Ovary (tissue), 10 donors: ENCODE measurements at places on chromosomes 11 and 22.
A peak's percentile ranks its signal among the peaks of the same experiment; 100 is the strongest.

GRCh38 chr11:94968334-94968958 lies 4.9 kb downstream of the CWC15 start:
- DNase-seq = no peak

- DNase-seq = peak; percentile 54
Observed at GRCh38 chr11:5624489-5625279, at the start of gene TRIM34. Gene TRIM34, plus strand, starts transcription at chr11:5625001. Its CDS starts 7,331 bp downstream, at chr11:5632332.

DNA sequence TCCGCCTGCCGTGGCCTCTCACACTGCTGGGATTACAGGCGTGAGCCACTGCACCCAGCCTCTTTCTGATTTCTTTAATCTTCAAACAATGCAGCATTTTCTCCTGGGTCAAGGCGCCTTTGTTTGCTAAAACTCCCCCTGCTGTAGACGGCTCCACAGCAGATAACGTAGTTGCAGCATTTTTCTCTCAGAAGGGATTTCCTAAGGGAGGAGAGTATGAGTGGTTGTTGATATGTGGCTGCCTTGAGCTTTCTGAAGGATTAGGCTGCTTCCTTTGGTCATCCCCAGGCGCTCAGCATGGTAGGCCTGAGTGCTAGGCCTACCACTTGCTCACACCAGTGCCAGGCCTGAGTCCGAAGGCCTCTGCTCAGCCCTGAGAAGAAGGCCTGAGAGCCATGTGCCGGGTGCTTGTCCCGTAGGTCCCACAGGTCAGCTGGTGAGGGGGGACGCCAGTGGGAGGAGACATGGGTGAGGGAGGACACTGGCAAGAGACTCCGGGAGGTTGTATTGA lies 18.1 kb downstream of the SMARCB1 start:
- DNase-seq = peak; percentile 35

DNA sequence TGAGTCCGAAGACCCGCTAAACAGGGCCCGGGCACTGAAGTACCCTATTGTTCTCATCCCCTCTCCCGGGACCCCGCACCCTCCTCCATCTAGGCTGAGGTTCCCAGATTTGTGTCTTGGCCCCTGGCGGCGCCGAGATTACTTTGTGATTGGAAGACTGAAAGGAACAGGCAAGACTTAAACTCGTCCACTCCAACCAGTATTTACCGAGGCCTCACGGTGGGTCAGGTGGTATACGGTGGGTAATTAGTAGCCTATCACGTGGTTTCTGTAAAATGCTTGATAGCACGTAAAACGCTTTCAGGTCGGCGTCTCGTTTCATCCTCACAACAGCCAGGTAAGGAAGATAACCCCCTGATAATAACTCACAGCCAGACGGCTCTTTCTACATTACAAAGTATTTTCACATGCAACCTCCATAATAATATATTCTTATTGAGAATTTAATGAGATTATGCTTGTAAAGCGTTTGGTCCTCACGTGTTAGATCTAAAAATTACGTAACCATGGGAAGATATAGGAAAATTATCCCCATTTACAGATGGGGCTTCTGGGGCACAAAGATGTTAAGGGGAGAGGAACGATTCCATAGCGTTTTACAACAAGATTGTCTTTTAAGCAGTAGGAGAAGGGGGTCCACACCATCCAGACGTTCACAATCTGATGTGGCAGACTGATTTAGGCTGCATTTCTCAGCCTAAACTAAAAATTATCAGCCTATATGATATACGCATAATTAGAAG lies 642 bp upstream of the PIK3C2A start:
- peak; percentile 66 for DNase-seq

DNA sequence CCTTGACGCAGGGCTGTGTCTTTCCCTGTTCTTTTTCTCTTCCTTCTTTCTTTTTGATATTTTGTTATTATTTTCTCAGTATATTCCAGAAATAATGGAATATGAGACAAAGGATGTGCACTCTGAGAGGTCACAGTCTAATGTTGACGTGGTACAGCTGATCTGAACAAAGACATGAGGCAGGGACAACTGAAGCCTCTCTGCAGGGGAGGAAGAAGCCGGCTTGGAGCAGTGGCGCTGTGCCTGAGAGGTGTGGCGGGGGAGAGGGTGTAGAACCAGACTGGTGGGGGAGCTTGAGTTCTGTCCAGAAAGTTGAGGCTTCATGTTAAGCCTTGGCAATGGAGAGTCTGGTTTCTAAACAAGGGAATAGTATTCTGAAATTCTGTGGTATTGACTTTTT lies 34.7 kb downstream of the ADAMTS15 start:
- DNase-seq = no peak

GRCh38 chr22:25170426-25170980 lies 29.2 kb upstream of the CRYBB3 start:
- no peak for DNase-seq

- DNase-seq = no peak
Observed at GRCh38 chr11:103736315-103737036, 300.0 kb upstream of the DDI1 start.

GRCh38 chr11:19013181-19013857 lies 47.2 kb downstream of the MRGPRX2 start:
- no peak for DNase-seq

DNA sequence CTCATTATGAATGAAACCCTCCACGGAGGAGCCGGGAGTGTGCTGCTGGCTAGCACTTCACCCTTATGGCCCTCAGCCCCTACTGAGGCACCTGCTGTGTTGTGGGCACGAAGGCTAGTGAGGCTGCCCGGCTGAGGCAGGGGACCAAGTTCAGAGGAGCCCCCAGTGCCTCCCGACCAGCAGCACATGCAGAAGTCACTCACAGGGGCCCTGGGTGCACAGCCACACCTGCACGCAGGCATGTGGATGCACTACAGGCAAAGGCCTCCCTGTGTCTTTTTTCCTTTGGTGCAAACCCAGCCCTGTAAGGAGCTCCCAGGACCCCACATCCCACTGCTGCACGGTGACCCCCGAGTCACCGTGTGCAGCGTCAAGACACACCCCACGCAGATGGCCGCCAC lies 261.5 kb downstream of the BRD1 start:
- no peak for DNase-seq
